Left colon (tissue), 2 donors: ENCODE measurements at places on chromosomes 11 and 22. TPM values are rescaled to one million over a fixed set of nuclear protein-coding genes. Genes with fewer than 3 reads are reported as not detected.

DNA sequence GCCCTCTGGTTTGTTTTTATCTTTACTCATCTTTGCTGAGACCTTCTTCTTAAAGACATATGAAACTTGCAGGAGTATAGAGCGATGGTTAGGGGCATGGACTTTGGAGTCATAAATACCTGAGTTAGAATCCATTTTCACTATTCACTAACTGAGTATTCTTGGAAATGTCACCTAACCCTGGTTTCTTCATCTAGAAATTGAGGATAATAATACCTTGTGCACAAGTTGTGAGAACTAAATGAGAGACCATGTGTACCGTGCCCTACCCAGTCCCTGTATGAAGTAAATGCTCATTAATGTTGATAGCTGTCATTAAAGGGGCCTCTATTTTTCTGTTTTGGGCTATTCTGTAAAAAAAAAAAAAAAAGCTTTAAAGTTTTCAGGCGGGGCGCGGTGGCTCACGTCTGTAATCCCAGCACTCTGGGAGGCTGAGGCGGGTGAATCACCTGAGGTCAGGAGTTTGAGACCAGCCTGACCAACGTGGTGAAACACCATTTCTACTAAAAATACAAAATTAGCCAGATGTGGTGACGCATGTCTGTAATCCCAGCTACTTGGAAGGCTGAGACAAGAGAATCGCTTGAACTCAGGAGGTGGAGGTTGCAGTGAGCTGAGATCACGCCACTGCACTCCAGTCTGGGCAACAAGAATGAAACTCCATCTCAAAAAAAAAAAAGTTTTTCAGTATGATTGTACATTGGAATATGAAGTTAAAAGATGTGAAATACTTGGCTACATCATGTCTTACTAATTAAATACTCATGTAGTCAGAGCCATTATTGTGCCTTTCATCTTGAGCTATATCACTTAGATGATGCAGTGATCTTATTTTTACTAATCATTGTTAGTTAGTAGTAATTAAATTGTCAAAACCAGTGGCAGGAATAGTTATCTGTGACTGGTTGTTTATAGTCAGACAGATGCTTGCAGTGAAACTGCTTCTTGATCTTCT, 95.0 kb downstream of the AMOTL1 start:
- DNase-seq = no peak

DNA sequence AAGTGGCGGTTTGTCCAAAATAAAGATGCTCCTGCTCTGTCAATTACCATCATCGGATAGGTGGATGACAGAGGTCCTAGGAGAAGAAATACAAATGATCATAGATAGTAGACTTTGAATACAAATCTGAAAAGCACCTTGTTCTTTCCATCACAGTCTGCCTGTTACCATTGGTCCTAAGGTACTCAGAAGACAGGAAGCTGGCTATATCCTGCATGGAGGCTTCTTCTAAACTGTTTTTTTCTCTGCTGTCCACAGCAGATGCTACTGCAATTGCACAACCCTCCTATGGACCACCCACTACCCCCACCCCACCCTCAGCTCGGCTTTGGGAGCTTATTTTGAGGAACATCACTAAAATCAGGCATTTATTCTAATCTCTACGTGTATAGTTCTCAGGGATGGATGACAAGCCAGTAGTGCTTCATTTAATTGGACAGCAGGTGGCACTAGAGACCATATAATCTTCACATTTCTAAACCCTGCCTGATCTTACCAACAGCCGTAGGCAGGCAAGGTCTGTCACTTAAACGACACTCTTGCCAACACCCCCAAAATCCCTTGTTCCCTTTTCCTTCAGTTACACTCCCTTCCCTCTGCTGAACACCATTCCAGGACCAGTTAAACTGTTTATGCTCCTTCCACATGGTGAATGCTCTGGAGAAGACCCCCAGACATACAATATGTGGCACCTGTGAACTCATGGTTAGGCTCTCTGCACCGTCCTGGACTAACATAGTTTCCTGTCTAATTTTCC, 6.6 kb upstream of the PTS start:
- DNase-seq = no peak

The POU2F3 gene
- total RNA-seq = 2.0 TPM

The YPEL4 gene
- 1.2 TPM for total RNA-seq

The SCGB1C1 gene
- not detected for total RNA-seq

DNA sequence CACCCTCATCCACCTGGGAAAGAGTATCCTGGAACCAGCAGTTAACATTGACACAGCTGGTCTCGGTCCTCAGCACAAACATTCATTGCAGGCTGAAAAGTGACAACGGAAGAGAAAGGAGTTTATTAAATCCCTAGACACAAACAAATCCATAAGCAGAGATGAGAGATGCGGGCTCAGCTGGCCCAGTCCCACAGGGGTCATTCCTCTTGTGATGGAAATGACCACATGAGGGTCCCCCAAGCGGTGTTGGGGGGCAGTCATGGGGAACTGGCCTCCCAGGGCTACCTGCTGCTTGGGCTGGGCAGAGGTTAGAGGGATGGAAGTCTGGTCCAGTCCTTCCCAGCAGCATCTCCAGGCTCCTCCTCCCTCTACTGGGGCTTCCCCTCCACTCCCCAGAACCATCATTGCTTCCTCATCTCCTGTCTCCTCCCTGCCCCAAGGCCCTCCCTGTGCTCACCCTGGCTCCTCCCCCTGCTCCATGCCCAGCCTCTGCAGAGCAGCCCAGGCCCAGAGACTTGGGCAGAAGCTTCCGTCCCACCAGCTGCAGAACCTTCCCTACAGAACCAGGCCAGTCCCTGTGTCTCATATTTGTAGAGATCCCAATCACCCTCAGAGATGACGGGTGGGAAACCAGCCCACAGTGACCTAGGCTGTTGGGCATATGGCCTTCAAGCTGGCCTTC, 5.4 kb upstream of the IGLL5 start:
- no peak for DNase-seq

DNA sequence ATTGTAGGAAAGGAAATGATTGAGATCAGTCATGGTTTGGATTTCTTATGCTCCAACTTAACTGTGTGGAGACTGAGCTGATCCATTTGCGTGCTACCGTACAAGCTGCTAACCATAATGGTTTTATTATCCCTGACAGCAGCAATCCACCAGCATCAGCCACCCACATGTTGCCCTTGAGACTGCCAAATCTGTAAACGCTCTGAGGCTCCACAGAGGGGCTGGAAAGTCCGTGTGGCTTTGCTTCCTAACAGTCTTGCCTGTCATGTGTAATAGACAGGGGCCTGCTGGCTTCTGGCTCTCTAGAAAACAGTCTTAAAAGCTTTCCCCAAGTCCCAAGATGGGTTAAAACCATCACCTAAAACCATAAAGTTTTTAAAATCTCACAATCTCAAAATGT, 30.1 kb downstream of the ATG16L2 start:
- no peak for DNase-seq

DNA sequence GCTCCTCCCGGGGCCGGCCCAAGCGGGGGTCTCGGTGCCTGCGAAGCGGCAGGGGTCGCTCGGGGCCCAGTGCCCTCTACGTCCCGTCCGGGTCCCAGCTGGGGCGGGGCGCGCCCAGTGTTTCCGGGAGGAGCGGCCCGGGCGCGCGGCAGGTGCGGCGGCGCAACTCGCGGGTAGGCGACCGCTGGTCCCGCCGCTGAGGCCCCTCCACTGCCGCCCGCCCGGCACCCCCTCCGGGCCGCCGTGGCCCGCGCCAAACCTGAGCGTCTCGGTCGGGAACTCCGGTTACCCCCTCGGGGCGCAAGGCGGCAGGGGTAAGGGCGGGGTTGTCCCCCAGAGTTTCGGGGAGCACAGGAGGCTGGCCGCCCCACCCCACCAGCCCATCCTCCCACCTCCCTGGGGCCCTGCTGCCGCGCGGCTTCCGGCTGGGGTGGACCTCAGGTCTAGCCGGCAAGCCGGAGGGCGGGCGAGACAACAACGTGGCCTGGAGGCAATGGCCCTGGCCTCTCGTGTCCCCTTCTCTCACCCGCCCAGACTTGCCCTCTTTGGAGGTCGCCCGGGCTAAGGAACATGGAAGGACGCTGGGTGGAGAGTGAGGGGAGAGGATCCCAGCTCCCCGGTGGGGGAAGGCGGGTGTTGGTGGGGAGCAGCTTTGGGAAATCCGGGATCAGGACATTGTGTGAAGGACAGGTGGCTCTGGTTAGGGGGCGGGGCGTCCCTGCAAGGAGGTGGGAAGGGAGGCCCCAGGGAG, 398 bp upstream of the CRACR2B start:
- DNase-seq = peak; percentile 66

DNA sequence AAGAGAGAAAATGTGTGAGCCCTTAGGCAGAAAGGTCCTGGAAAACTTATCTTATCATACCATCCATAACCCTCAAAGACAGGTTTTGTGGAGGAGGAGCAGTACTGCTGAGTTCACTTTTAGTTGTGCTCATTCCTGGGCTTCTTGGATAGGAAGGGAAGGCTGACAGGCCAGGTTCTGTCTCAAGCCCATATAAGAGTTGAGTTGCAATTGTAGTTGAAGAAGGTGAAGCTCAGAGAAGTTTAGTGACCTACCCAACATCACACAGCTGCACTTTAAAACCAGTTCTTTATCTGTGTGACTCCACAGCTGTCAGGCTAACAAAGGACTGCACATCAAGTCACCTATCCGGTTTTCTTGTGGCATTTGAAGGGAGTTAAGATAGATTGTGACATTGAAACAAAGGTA, 13.0 kb downstream of the TEAD1 start:
- DNase-seq = no peak

DNA sequence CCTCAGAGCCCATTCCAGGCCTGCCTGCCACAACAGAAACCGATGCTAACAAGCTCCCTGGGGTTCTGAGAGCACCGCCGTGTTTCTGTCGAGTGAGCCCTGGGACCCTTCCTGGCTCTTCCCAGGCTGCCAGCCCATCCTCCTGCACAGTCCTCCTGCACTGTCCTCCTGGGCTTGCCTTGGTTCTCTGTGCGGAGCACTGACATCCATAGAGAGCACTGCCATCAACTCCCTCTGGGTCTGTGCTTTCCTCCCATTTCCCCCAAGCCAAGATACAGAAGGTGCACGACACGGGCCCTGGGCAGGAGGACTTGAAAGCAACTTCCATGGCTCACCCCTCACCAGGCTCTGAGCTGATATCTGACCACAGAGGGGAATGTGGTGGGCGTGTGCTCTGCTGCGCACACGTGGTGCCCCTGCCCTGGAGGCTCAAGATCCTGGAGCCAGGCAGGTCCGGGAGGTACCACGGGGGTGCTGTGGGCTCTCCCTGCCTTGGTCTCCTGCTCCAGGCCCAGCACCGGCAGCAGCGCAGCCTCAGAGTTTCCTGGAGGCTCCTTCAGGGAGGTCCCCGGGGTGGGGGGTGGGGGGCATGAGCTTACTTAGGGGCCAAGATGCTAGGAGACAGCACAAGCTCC, 304.2 kb downstream of the BRD1 start:
- no peak for DNase-seq
